T-helper 9 cell (primary cell): ENCODE measurements at places on chromosomes 3 and 15.

GRCh38 chr3:112482675-112483074 is 16.6 kb downstream of the BTLA start:
- no peak for DNase-seq

DNA sequence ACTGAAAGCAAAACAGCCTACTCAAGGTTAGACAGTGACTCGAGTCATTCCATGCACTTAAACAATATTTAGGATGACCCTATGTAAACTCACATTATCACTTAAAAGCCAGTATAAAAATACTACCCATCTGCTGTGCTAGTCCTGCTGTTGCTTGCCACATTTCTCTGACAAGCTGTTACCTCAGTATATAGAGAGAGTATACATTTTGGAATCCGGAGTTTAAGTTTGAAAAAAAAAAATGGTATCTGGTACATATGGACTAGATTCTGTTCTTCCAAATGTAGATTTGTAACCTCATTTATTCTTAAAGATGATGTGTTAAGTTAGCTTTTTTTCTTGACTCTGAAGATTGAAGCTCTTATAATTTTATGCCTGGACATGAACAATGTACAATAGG is 503.8 kb upstream of the TPRG1 start:
- no peak for DNase-seq

- DNase-seq = no peak
Measured at GRCh38 chr3:35624698-35625097, 14.6 kb upstream of the ARPP21 start.

- DNase-seq = no peak
Measured at GRCh38 chr3:147903026-147903425, 493.9 kb downstream of the ZIC1 start.

GRCh38 chr3:126329927-126330725 is 27.1 kb downstream of the KLF15 start:
- no peak for DNase-seq

GRCh38 chr15:98155356-98155755 is 194.9 kb downstream of the ARRDC4 start:
- DNase-seq = no peak

GRCh38 chr3:134364936-134365765 is 9.1 kb downstream of the AMOTL2 start:
- DNase-seq = no peak

- DNase-seq = no peak
Measured at GRCh38 chr3:18675197-18675596, 250.1 kb upstream of the SATB1 start.

- peak; percentile 21 for DNase-seq
Measured at GRCh38 chr3:171328419-171329082, 131.7 kb downstream of the TNIK start.

DNA sequence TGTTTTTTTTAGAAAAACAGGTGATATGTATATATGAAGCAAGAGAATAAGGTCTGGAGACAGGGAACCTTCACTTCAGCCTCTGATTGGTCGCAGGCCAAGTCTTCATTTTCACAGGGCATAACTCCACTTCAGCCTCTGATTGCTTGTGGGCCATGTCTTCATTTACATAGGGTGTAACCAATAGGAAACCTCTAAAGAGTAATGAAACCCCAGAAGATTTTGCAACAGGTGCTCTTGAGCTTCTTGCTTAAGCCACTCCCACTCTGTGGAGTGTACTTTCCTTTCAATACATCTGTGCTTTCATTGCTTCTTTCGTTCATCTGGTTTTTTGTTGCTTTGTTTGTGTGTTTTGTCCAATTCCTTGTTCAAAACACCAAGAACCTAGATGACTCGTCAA is 22.6 kb upstream of the SCG3 start:
- no peak for DNase-seq

- DNase-seq = no peak
Measured at GRCh38 chr3:193940526-193940925, 195.4 kb upstream of the HES1 start.

DNA sequence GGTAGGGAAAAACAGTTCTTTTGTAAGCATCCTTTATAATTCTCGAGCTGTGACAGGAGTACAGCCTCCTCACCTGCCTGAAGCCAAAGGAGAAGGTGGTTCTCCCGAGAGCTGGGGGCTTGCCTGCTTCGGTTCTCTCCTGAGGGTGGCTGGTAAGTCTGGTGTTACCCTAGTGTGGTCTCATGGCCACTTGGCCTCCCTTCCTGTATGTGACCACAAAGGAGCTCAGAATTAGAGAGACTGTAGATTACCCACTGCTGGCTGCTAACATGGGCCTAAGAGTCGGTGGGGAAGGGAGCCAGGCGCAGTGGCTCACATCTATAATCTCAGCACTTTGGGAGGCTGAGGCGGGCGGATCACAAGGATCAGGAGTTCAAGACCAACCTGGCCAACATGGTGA is 12.6 kb downstream of the PDHB start:
- no peak for DNase-seq

DNA sequence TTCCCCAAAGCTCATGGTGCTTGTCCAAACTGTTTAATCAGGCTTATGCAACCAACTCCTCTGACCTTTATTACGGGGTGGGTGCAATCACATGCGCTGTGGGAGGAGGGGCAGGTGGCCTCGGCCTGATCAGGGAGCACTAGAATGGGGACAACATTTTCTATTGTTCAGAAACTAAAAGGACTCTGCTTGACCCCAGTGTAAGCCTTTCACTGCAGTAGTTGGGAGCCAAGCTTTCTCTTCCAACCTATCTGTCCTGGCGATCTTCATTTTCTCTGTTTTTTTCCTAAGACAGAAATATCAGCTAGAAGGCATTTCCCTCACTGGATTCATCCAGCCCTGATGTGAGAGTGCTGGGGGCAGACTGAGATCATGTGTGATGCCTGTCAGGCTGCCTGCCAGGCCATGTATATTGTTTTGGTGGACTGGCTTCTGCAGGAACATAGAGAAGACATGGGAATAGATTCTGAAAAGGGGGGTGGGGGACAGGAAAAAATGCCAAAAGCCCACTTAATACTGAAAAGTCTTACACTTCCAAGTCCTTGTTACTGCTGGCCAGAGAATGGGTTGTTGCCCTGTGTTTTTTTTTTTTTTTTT is 627.0 kb upstream of the TBL1XR1 start:
- no peak for DNase-seq

DNA sequence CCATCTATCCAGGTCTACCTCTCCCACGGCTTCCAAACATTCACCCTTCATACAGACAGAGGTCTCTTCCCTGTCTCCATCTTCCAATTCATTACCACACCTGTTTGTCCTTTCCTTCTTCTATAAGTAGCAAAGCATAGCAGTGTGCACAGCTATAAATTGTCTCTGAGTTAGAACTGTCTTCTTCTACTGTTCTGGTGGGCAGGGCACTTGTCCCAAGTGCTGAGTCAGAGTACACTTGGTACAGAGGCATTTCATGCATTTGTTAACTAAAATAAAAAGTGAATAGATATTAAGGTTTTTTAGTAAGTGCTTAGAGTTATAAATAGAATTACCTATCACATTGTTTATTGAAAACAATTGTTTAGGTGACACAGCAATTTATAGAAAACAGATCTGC is 150.1 kb upstream of the CCDC54 start:
- no peak for DNase-seq

DNA sequence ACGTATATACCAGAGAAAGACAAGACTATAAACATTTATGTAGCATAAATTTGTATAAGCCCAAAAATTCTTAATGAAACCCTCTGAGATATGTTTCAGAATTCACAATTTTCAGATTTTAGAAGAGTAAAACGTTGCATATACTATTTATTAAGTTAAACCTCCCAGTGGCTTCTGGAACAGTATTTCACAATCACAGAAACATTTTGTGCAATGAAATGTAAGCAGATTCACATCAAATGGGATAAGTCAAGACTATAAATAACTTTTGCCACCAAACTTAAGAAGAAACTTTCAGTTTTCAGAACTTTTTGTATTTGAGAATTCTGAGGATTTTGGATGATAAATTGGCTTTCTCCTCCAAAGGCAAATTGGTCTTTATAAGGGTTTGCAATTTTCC is 9.2 kb downstream of the SLTM start:
- no peak for DNase-seq

DNA sequence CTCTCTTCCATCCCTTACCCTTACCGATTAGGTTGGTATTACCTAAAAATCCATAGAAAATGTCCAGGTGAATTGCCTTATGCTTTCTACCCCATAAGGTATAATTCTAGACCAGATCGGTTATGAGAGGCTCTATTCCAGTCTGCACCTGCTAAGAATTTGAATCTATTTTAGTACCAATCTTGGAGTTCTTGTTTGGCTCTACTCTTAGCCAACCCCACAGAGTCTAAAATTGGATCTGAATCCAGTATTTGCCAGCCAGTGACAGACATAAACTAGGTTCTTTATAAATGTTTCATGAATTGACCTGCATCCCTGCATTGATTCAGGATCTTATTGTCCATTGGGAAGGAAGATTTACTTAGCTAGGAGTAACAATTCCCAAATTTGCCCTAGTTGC is 6.5 kb downstream of the KLHL24 start:
- no peak for DNase-seq

GRCh38 chr3:57093971-57094535 is 33.6 kb downstream of the SPATA12 start:
- DNase-seq = no peak

DNA sequence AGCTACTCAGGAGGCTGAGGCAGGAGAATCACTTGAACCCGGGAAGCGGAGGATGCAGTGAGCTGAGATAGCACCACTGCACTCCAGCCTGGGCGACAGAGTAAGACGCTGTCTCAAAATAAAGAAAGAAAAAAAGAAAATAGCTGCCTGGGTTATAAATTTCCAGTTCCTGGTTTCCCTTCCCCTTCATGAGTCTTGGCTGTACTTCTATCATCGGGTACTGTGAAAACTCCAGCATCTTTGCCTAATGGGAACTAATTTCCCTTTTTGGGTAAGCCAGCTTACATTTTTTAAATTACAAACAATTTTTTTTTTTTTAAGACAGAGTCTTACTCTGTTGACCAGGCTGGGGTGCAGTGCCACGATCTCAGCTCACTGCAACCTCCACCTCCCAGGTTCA is 15.0 kb downstream of the DENND4A start:
- DNase-seq = no peak

DNA sequence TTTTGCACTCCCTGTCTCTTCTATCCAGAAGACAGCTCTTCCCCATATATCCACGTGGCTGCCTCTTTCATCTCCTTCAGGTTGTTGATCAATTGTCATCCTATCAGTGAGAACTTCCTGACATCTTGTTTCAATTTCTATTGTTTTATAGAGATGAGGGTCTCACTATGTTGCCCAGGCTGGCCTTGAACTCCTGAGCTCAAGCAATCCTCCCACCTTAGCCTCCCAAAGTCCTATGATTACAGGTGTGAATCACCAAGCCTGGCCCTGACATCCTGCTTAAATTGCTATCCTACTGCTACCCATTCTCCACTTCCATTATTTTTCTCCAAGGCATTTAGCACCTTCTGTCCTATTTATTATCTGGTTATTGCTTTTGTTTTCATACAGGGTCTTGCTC is 44.9 kb upstream of the IREB2 start:
- DNase-seq = no peak

- no peak for DNase-seq
Measured at GRCh38 chr15:52523647-52524046, 5.0 kb downstream of the MYO5A start.

DNA sequence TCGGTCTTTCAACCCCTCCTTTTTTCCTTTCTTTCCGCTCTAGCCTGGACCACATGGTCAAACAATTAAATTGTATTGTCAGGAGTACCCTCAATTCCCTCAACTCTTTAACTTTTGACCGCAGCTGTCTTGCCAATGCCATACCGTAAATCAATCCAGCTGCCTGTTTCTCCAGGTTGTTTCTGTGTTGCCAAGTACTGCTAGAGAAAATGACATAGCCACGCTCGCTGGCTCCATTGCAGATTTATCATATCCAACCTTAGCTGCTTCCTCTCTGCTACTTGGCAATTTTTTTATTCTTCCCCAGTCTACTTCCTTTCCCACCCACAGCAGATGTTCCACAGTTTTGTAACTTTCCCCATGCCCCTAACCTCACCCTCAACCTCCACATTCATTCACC is 60.0 kb downstream of the ZNF385D start:
- DNase-seq = no peak
